Activated CD4-positive, alpha-beta memory T cell treated with anti-CD3 and anti-CD28 coated beads for 36 hours (primary cell): ENCODE measurements at places on chromosomes 16 and 17. TPM values are rescaled to one million over a fixed set of nuclear protein-coding genes. Genes with fewer than 3 reads are reported as not detected.

Gene SLC13A2
- not detected for total RNA-seq

Gene GJC1
- 1.9 TPM for total RNA-seq

Gene NECAB2
- not detected for total RNA-seq

Gene SRCAP
- 54.0 TPM for total RNA-seq

Gene TBX2
- total RNA-seq: not detected

Gene KRTAP9-6
- not detected for total RNA-seq

Gene SLC16A13
- total RNA-seq: 10.4 TPM
